EL (cell line): ENCODE measurements at places on chromosomes 16 and 17.

DNA sequence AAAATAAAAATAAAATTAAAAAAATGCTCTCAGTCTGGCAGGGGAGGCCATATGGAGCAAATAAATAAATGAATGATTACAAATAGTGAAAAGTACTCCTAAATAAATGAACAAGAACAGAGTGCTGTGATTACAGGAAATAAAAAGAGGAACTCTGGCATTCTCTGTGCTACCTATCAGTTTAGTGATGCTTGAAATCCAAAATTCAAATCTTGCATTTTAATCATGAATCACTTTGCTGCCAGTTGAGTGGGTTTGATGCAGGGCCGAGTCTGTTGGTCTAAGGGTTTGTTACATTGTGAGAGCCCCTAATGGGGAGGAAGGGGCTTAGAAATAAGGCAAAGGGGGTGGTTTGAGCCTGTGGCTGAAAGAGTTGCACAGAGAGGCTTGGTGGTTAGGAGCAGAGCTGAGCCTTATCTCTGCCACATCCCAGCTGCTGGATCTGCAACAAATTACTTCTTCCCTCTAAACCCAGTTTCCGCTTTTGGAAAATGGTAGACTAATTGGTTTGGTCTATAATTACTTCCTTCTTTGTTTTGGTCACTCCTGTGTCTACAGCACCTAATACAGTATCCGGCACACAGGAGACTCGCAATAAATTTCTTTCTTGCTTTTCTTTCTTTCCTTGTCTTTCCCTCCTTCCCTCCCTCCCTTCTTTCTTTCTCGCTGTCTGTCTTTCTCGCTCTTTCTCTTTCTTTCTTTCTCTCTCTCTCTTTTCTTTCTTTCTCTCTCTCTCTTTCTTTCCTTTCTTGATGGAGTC lies 6.3 kb upstream of the ABCC1 start:
- no peak for DNase-seq

GRCh38 chr16:200388-200787 lies 20.1 kb downstream of the HBQ1 start:
- peak; percentile 80 for DNase-seq

DNA sequence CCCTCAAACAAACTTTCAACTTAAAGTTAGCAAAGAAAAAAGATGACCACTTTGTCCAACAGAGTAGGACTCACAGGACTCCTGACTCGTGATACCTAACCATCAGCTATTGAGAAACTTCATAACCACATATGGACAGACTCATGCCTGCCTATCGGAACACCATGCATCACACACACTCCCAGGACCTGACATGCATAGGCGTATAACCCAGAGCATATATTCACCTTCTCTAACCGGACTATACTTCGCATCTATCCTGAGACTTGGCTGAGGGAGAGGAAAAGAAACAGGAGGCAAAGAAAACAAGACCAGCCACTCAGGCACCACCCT lies 2.2 kb downstream of the PIP4K2B start:
- peak; percentile 20 for DNase-seq

DNA sequence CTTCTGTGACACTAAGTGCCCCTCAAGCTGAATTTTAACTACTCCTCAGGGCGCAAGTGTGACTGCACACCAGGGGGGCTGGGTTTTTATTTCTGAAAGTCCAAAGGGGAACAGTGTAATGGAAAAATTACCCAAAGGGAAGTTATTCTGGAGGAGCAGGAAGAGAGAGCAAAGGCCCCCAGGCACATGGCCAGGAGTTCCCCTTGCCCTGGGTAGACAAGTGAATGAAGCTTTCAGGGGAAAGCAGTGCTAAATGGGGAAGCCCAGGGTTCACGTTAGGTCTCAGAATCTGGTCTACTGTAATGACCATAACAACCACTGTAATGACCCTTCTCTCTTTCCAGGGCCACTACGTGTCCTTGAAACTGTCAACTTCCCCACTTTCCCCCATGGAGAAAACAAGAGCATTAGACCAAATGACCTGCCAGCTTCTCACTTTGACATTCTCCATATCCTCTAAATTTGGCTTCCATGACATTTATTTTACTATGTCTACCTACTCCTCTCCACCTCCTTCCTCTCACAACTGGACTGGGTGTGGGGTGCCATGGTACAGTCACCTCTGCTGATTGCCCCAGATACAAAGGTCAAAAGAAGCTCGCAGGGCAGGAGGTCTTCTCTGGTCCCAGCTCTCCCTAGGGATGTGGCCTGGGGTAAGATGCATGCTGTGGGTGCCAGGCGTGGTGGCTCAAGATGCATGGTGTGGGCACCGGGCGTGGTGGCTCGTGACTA lies 34.1 kb upstream of the MMP2 start:
- no peak for DNase-seq

DNA sequence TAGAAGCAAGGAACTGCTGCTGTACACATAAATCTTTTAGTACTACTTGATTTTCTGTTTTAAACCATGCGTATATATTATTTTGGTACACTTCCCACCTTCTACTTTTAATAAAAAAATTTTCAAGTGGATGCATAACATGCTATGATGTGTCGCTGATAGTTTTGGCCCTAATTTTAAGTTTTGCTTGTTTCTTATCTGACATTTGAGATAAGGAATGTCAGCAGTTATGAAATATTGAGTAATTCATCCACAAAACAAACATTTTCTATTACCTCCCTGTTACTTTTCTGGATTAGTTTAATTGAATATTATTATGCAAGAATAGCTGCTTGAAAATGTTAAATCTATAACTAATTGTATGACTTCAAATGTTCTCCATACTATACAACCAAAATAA lies 35.8 kb downstream of the N4BP1 start:
- DNase-seq = no peak

DNA sequence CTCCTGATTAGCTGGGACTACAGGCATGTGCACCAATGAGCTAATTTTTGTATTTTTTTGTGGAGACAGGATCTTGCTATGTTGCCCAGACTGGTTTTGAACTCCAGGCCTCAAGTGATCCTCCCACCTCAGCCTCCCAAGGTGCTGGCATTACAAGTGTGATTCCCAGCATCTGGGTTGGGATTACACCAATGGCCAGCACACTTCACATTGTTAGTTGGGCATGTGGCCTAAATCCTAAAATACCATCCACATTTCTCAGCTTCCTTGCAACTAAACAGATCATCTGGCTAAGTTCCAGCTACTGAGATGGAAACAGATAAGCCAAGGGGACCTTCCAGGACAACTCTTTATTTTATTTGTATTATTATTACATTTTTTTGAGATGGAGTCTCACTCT lies 9.9 kb downstream of the RABEP2 start:
- peak; percentile 79 for DNase-seq

GRCh38 chr17:56761387-56761786 lies 72.3 kb downstream of the C17orf67 start:
- no peak for DNase-seq

- no peak for DNase-seq
These were observed 53.4 kb upstream of the CBX4 start for GRCh38 chr17:79892457-79893241.

DNA sequence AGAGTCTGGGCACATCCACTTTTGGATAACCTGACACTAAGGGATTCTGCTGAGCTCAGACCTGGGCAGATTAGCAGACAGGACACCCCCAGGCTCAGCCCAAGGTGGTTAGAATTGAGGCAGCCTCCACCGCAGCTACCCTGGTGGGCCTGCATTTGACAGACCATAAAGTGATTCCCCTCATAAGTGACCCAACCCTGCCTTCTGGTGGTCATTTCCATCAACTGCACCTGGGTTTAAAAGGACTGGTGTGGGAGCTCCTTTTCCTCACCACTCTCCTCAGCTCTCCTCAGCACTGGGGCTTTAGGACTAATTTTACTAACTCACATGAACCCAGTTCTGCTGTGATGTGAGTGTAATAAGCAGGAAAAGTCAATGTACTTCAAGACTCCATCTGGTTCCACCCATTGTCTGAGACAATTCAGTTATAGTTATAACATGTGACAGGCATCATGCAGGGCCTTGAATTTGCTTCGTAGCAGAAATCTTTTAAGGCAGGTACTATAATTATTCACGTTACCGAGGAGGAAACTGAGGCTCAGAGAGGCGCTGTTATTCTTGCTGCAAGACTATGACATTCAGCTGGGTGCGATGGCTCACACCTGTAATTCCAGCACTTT lies 42.5 kb downstream of the MYH3 start:
- DNase-seq = peak; percentile 74

GRCh38 chr16:82761236-82761635 lies 134.5 kb downstream of the CDH13 start:
- peak; percentile 70 for DNase-seq

DNA sequence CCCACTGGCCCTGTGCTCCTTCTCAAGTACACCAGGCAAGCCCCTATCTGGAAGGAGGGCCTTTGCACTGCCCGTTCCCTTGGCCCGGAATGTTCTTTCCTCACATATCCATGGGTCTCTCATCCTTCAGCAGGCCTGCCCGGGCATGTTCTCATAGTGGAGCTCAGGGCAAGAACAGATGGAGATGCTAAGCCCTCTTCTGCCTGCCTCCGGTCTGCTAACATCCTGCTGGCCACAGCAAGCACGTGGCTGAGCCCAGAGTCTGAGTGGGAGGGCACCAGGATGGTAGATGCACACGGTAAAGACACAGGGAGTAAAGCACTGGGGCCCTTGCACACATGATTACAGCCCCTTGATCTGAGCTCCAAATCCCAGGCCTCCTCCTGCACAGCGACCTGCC lies 19.8 kb upstream of the ANKRD40CL start:
- DNase-seq = no peak

- DNase-seq = no peak
These were observed 174.2 kb downstream of the CYLD start for GRCh38 chr16:50916040-50916439.

- no peak for DNase-seq
These were observed 6.2 kb downstream of the SLC13A5 start for GRCh38 chr17:6706996-6707395.

DNA sequence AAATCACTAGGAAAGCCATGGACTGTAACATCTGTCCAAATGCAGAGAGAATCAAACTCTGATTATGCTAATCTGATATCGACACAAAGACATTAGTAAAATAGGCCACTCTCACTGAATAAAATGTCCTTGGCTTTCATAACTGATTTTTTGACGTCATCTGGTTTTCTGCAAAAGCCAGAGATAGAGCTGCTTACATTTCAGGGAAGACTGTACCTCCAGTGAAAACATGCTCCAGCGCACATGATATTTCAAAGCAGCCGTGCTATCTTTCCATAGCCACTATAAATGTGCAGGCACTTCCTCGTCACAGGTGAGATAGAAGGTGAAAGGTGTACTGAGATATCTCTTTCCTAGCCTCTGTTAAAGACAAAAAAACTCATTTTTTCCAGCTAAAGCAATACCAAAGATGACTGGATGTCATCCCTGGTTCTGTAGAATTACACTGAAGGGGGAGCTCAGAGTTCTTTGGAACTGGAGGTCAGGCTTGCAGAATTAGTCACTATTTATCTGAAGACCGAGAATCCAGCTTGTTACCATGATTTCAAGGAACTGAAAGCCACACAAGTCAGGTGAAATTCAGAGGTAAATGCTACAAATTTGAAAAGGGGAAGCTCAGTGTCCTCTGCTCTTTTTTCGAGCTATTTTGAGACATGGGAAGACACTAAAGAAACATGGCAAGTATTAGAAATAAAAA lies 249.5 kb downstream of the CA10 start:
- DNase-seq = no peak

DNA sequence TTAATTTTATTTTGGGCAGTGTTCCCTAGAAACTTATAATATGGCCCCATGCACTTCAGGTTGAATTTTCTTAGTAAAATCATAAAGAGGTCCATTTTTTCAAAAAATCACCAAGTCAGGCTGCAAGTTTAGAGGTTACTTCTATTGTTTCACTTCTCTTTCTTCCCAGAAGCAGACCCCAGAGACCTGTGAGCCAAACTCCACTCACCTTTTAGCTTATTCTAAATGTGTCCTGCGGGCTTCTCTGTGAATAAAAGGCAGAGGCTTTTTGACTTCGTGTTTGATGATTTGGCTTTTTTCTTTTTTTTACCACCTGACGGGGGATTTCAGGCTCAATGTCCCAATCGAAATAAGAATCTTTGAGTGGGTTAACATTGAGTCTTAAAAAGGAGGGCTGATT lies 7.4 kb downstream of the PRKCB start:
- no peak for DNase-seq

- peak; percentile 27 for DNase-seq
These were observed 77.4 kb downstream of the ANKFN1 start for GRCh38 chr17:56230660-56231059.

DNA sequence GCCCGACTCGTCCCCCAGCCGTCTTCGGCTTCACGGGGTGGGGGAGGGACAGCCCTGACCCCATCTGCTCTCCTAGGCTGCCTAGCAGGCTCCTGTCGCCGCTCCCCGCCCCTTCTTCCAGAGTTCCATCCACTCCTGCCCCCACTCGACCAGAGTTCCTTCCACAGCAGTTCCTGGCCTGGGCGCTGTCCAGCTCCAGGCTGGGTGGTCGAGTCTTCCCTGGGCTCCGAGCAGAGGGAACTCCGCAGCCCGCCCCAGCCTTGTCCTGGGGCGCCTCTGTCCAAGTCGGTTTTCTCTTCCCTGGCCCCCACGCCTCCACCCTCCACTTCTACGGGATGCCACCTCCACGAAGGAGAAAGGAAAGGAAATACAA lies 1.4 kb downstream of the PYY start:
- no peak for DNase-seq
